ENCODE measurements at places on chromosomes 5 and 9.

DNA sequence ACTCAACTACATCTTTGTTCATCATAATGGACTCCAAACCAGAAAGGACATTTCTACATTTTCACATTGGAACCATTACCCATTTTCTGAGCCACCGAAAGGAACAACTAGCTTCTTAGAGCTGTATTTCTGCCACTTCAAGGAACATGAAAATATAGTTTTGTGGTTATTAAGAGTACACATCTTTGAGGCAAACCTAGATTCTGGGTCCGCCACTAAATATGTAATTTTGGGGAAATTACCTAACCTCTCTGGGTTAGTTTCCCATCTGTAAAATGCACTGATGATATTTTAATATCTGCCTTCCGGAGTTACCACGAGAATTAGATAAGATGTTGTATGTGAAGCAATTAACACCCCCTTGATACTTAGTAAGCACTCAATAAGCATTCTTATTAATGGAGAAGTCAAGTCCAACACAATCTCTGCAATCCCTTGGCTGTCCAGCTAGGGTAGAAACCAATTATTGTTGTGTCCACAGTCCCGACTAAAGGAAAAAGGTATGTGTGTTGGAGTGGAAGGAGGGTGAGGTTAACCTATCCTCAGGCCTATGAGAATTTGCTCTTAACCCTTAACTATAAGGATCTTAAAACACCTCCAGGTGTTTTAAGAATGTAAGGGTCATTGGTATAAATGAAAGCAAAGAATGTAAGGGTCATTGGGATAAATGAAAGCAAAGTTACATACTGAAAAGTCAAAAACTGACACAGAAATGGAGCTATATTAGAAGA lies 94.0 kb upstream of the PTGER4 start:
- DNase-seq = no peak

GRCh38 chr5:138275379-138275782 lies 960 bp upstream of the GFRA3 start:
- DNase-seq = no peak

GRCh38 chr5:21684992-21685391 lies 1168.2 kb downstream of the CDH12 start:
- DNase-seq = no peak

DNA sequence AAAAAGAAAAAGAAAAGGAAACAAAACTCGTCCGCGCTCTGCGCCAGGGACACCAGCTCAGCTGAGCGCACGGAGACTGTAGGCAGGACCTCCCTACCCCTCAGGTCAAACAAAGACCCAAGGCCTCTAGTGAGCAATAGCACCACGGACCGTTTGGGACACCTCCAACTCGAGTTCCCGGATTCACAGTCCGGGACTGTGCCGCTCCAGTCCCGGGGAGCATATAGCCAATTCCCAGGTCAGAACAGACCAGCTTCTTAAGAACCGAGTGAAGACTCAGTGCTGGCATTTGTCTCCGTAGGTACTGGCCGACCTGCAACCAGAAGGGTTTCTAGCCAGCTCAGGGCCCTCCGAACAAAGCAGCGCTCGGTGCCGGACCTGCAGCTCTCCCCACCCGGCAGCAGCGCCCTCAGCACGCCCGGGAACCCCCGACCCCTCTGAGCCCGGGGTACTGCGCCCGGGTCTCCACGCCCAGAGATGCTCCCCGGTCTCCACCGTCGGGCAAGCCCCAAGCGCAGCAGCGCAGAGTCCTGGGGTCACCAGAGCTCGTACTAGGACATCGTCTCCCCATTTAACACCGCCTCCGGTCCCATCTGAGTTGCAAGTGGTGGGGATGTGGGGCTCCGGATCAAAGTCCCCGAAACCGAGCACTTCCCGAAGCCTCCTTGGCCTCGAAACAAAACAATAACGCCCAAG lies 591 bp downstream of the ABCA1 start:
- no peak for DNase-seq

DNA sequence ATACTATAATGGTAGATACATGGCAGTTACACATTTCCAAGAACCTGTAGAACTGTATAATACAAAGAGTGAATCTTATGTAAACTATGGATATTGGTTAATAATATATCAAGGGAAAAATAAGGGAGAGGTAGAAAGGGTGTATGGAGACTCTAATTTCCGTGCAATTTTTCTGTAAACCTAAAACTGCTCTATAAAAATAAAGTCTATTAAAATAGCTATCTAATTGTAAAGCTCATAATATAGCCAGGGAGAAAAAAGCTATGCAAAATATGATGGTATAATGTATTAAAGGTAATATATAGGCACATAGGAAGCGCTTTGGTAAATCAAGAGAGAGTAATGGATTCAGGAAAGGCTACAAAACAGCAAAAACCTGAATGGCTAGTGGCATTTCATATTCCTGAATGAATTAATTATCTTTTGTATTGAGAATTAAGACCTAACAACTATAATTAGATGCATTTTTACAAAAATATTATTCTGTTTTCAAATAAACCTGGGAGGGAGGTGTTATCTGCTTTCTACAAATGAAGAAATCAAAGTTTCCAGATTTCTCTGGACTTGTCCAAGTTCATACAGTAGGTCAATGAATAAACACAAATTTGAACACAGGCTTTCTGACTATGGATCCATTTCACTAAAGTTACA lies 22.8 kb downstream of the ANXA1 start:
- DNase-seq = no peak

- no peak for DNase-seq
These were observed 186.7 kb upstream of the DAPK1 start for GRCh38 chr9:87310827-87311523.

GRCh38 chr5:135341696-135342550 lies 57.1 kb downstream of the MACROH2A1 start:
- DNase-seq = no peak

- peak; percentile 73 for DNase-seq
These were observed 337.3 kb upstream of the RFX3 start for GRCh38 chr9:3863111-3863528.
